Psoas muscle (tissue), 8 donors: ENCODE measurements at places on chromosomes 11 and 22. TPM values are rescaled to one million over a fixed set of nuclear protein-coding genes. Genes with fewer than 3 reads are reported as not detected.
A peak's percentile ranks its signal among the peaks of the same experiment; 100 is the strongest.

GLYAT gene
- polyA plus RNA-seq = 0.03 TPM

NUP160 gene
- 5.5 TPM for polyA plus RNA-seq

GRCh38 chr11:70233034-70233433 lies 29.9 kb downstream of the FADD start:
- DNase-seq = no peak

GRCh38 chr22:36362932-36363331 lies 24.8 kb downstream of the MYH9 start:
- no peak for DNase-seq

DNA sequence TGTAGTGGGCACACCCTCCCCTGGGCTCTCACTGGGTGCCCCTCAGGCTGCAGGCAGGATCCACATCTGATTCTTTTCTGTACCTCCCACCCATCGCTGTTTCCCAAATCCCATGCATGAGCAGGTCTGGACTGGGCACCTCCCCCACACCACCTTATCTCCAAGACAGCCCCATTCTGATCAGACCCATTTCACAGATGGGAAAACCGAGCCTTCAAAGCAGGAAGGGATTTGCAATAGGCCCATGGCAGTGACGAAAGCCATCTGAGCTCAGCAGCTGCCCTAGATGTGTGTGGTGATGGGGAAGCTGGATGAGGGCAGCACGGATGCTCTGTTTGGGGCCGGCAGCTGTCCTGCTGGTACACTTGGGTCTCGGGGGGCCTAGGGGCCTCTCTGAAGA lies 41.4 kb downstream of the WNT7B start:
- no peak for DNase-seq

GRCh38 chr11:44618561-44619425 lies 53.3 kb downstream of the CD82 start:
- DNase-seq = no peak

- DNase-seq = peak; percentile 74
These were observed 31.9 kb upstream of the UPB1 start for GRCh38 chr22:24463071-24463760.
